ENCODE measurements at places on chromosomes 4 and X.

- no peak for DNase-seq
Observed at GRCh38 chrX:87516717-87517121, 883 bp upstream of the KLHL4 start.

DNA sequence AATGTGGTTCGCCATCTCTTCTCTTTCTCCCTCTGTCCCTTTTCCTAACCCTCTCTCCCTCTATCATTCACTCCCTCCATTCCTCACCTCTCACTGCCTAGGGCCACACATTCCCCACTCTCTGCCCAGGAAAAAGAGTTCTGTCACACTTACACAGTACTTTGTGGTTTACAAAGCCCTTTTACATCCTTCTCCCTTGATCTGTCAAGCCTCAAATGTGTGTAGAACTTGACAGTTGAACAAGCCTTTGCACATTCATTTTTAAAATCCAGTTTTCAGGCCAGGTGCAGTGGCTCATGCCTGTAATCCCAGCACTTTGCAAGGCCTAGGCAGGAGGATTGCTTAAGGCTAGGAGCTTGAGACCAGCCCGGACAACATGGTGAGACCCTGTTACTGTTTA lies 156.3 kb downstream of the VSIG4 start:
- no peak for DNase-seq

DNA sequence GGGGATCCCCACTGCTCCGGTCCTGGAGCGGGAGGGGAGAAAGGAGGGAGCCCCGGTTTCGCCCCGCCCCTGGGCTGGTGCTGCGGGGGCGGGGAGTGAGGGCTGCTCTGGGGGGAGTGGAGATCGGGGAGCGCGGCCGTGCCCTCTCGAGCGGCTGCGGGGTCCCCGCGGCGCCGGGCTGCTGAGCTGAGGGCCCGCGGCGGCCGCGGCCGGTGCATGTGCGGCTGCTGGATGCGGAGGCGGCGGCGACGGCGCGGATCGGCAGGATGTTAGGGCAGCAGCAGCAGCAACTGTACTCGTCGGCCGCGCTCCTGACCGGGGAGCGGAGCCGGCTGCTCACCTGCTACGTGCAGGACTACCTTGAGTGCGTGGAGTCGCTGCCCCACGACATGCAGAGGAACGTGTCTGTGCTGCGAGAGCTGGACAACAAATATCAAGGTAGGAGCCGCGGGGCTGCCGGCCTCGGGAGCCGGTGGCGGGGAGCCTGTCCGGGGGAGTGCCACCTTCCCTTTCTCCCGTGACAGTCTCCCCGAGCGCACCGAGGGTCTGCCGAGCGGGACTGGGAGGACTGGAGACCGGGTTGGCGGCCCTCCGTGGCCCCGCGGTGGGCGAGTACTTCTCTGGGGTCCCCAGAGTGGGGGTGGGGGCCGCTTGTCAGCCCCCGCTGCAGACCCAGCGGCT lies at the start of gene ING2:
Gene ING2 (plus strand): TSS at position 129 of the 681 bp plus-strand sequence. CDS start 138 bp downstream, at position 267.
- DNase-seq: no peak

DNA sequence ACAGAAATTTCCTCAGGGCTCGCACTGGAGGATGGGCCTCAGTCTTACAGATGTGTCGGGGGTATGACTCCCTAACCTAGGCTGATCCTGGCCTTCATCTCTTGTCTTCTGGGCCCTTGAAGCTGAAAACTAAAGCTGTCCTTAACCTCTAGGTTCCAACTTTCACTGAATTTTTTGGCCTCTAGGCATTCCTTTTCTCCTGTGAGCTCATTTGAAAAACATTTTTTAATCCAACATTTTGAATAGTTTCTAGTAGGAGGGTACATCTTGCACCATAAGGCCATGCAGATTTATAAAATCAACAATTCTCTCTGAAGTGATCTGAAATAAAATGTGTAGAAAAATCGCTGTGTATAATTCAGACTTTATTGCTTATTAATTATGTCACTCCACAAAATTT lies 19.7 kb downstream of the RWDD4 start:
- DNase-seq: no peak

GRCh38 chrX:10486373-10486772 lies 134.0 kb downstream of the MID1 start:
- no peak for DNase-seq

All from stimulated activated naive CD8-positive, alpha-beta T cell treated with anti-CD3 and anti-CD28 coated beads, Interleukin-15, amount 100 ng/mL, for 72 hours (primary cell).